ENCODE measurements at places on chromosomes 3 and 15.
A peak's percentile ranks its signal among the peaks of the same experiment; 100 is the strongest.

- no peak for DNase-seq
Measured at GRCh38 chr3:25547943-25548674, 116.6 kb downstream of the TOP2B start.

- no peak for DNase-seq
Measured at GRCh38 chr15:79815468-79815867, 81.3 kb downstream of the MTHFS start.

GRCh38 chr3:53725387-53725995 lies 120.7 kb downstream of the CHDH start:
- no peak for DNase-seq

DNA sequence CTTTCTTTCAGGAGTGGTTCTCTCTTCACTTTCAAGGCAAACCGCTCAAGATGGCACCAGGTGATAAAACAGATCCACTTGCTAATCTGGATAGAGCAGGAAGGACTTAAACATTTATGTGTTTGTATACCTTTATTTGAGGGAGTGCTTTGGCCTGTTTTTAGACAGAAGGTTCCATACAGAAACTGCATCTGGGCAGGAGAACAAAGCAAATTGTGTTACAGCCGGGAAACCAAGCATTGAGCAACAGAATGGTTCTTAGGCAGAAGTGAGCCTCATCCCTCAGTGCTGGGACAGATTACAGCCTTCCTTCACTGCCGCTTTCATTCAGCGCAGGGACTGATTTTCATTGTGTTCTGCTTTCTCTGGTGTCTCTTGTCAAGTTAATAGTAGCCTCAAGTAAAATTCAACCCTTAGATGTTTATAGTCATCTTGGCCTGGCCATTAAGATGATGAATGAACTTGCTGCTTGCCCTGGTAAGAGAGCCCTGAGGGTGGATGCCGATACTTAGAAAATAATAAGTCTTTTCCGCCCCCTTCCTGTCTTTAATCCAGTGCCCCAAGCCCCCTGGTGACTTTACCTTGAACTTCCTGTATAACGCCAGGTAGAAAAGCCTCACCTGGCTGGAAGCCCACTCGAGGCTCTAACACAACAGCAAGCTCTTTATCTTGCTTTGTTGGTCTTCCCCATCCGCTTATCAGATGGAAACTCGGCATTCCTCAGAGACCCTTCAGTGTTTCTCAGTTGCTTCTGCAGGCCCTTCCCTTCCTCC lies 168.0 kb upstream of the CTDSPL start:
- no peak for DNase-seq

GRCh38 chr15:91635080-91635479 lies 218.4 kb upstream of the SLCO3A1 start:
- no peak for DNase-seq

GRCh38 chr15:61364871-61365270 lies 135.8 kb upstream of the RORA start:
- DNase-seq, result no peak

GRCh38 chr3:63727233-63727632 lies 74.8 kb downstream of the SNTN start:
- no peak for DNase-seq

GRCh38 chr3:131222599-131222998 lies 159.0 kb upstream of the NUDT16 start:
- no peak for DNase-seq

GRCh38 chr15:66629817-66630576 lies 64.2 kb upstream of the LCTL start:
- no peak for DNase-seq

- DNase-seq, result no peak
Measured at GRCh38 chr3:77040926-77041722, 1.2 kb downstream of the ROBO2 start.

DNA sequence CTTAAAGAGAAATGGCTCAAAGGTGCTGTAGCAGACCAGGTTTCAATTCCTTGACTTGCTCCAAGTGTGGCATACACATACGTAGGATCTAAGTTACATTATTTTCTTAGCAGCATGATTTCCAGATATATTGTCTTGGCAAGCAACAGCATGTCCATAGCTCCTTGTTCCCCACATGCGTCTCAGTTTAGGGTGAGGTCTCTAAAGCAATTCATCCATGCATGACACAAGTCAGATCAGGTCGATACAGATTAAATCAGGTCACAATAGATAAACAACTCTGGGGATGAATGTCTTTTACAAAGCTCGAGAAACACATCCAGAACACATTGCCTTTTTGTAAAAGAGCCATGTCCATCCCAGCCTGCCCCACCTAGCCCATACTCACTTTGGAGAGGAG lies 108.9 kb upstream of the ABHD17C start:
- no peak for DNase-seq

GRCh38 chr15:30919877-30920550 lies 16.3 kb downstream of the FAN1 start:
- DNase-seq, result no peak

GRCh38 chr15:66459818-66460615 lies 37.5 kb downstream of the SNAPC5 start:
- no peak for DNase-seq

- no peak for DNase-seq
Measured at GRCh38 chr15:71385026-71385425, 269.8 kb downstream of the THSD4 start.

GRCh38 chr15:49645941-49646340 lies 25.1 kb downstream of the DTWD1 start:
- DNase-seq, result no peak

- DNase-seq, result no peak
Measured at GRCh38 chr15:36579792-36580431, 486 bp downstream of the CDIN1 start.

DNA sequence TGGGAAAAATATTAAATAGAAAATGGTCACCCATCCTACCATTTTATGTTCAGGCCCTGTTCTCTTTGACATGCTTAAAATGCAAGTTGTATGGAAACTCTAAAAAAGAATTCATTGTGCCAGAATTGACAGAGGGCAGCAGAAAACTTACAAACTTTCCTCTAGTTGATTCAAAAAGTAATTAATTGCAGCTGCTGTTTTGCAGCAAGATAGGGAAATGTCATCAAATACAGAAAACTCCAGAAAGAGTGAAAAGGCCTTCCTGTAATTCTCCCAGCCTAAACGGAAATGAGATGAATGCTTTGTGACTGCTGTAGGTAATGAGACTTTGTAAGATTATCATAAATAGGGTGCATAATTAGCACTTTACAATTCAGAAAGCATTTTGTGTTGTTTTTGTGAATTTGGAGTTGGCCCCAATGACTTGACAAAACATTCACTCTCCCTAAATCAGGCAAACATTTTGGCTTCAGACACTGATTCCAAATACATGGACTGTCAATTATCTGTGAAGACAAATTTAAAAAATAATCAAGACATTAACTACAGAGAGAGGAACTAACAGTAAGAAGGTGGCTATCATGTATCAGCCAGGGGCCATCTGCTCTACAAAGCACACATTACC lies 861.8 kb downstream of the SQOR start:
- no peak for DNase-seq

DNA sequence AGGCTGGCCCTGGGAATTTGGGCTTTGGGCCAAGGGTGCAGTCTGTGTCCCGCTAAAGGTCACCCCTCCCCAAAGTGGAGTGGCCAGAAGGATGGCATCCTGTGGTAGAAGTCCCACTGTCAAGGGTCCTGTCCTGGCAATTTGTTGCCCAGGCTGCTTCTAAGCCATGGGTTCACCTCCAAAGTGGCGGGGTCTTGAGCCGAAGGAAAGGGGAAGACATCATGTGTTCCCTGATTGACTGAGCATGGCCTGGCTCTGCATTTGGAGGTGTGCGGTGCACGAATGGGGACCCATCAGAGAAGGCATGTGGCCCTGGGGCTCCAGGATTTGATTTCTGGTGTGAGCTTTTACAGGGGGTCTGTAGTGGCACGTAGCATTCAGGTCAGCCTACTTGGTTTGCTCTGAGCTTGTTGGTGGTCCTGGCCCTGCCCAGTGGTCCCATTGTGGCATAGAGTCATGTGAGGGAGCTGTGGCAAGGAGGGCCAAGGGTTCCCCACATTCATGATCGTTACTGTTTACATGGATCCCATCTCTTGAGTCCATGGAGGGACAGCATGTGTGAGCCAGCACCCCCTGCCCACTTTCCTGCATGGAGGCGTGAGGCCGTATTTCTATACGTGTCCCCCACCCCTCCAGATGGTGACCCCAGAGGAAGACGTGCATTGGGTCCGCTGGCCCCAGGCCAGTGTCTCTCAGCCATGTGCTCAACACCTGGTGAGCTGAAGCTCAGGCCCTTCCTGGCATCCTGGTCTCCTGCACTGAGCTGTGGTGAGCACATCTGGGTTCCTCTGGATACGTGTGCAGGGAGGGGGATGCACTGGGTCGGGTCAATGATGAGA lies 225.1 kb downstream of the SNRPN start:
- DNase-seq, result no peak

GRCh38 chr3:17514597-17514996 lies 227.8 kb downstream of the TBC1D5 start:
- no peak for DNase-seq

GRCh38 chr3:114760679-114761078 lies 386.4 kb downstream of the ZBTB20 start:
- no peak for DNase-seq

DNA sequence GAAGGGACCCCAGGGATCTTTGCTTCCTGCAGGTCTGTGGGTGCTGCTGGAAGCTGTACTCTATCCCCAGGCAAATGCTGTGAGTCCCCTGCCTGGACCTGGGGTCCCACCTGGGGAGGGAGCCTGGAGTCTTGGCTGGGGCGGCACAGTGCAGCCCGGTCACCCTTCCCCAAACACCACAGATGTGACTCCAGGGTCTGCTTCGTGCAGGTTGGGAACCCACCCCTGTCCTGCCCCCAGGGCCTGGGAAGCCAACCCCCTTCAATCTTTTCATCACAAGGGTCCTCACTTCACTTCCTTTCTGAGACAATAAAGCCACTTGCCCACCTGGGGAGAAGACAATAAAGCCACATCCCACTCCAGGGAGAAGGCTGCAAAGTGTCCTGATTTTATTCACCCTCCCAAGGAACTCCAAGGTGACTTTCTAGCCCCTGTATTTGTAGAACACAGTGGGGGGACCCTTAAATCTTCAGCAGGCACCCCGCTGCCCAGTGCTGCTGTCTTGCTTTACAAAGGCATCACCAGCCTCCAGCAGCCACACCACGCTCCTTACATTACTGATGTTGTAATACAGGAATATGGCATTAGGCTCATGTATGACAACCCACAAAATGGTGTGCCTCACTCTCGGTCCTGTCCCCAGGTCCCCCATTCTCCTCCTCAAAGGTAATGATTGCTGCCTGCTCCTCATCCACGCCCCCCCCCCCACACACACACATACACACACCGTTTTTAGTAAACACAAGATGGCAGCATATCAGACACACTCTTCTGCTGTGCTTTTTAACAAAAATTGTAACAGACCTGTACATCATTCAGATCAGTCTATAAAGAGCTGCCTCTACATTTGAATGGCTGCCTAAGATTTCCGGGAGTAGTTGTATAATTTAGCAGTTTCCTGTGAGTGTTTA lies 9.9 kb downstream of the C3orf22 start:
- DNase-seq, result peak; percentile 15

- DNase-seq, result no peak
Measured at GRCh38 chr3:852033-852432, 240.8 kb upstream of the CNTN6 start.

DNA sequence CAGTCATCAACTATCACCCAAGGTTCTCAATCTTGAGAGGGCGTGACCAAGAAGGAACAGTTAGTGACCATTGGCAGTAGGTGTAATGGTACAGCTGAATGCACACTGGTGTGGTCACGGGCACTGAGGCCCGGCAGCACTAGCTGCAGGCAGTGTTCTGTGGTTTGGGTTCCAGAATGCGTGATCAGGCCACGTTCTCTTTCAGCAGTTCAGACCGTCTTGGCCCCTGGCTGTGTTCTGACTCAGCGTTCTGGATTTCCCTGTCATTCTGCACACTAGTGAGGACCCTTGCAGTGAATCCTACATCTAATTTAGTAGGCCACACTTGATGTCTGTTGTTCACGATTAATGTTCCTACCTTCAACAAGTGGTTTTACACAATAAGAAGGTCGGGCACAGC lies 220.5 kb upstream of the SLCO3A1 start:
- DNase-seq, result no peak

DNA sequence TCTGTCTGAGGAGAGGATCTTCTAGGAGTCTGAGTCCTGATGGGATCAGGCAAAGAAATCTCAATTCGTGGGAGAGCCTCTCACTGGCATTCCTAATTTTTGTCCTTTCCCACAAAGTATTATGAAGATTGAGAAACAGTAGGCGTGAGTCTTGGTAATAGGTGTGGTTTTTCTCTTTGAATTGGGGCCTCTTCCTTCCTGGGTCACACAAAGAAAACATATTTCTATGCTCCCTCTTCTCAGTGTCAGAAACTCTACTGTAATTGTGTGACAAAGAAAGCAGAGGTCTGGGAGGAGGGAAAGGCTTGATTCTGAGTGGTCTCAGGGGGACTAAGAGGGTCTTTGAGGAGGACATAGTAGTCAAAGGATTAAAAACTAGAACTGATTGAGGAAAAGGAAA lies 6.0 kb downstream of the GABRR3 start:
- DNase-seq, result no peak

Measured in activated CD8-positive, alpha-beta memory T cell treated with anti-CD3 and anti-CD28 coated beads for 24 hours (primary cell).